Calu3 (cell line): ENCODE measurements at places on chromosomes 5 and 9. TPM values are rescaled to one million over a fixed set of nuclear protein-coding genes. Genes with fewer than 3 reads are reported as not detected.
A peak's percentile ranks its signal among the peaks of the same experiment; 100 is the strongest.

TEX48 gene
- total RNA-seq = not detected in 2 replicates

DNA sequence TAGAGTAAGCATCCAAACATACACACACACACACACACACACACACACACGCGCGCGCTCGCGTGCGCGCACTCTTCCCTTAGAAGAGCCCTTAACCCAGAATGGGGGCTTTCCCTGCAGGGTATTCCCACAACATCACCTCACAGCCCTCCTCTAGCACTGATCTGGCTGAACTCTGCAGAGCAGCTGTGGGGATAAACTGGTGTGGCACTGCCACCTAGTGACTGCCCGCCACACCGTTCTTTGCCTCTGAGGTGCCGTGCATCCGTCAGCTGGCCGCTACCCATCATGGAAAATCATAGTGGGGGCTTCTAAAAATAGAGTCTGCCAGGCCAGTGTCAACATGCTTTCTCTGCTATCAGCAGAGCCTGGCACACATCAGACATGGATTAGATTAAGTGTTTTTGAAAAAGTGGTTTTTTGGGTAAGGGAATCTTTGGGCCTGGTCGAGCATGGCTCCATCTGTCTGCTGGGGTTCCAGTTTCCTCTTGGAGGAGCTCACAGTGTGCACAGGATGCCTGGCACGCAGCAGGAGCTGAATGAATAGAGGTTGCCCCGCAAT is 88.1 kb downstream of the KCNN2 start:
- H3K27ac ChIP-seq = no peak overlapping the region
- no peaks in the 10 kb centered on the region for H3K36me3 ChIP-seq
- peak; percentile 78 for DNase-seq
- H3K4me3 ChIP-seq = no peak overlapping the region

- H3K36me3 ChIP-seq = peaks cover 6% of the 10 kb centered on the region
- H3K4me3 ChIP-seq = no peak overlapping the region
- no peak for DNase-seq
- H3K4me1 ChIP-seq = no peaks in the 10 kb centered on the region
- H3K27me3 ChIP-seq = no peaks in the 10 kb centered on the region
Measured at GRCh38 chr9:123138163-123138562, 104.7 kb downstream of the GPR21 start.

- H3K27ac ChIP-seq = no peak overlapping the region
- H3K27me3 ChIP-seq = peaks cover 17% of the 10 kb centered on the region
- H3K4me3 ChIP-seq = no peak overlapping the region
- no peak for DNase-seq
- H3K4me1 ChIP-seq = no peaks in the 10 kb centered on the region
- no peaks in the 10 kb centered on the region for H3K36me3 ChIP-seq
Measured at GRCh38 chr9:35933550-35934067, 24.3 kb downstream of the SPAAR start.

GRCh38 chr5:44257221-44257620 is 132.0 kb downstream of the FGF10 start:
- H3K4me1 ChIP-seq = no peaks in the 10 kb centered on the region
- H3K36me3 ChIP-seq = no peaks in the 10 kb centered on the region
- DNase-seq = no peak
- no peak overlapping the region for H3K4me3 ChIP-seq

DNA sequence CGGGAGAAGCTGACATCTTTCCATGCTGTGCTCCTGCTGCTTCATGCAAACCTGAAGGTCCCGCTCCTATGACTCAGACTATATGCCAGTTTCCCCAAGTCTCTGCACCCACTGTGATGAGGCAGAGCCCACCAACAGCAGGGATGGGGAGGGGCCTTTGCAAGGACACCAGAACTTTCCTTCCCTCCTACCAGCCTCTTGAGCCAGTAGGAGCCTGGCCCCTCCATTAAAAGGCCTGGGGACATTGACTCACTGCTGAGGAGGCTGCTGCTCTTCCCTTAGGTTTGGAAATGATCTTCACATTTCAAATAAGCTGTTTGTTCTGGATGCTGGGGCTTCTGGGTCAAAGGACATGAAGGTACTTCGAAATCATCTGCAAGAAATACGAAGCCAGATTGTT is 26.1 kb upstream of the CTSL start:
- no peaks in the 10 kb centered on the region for H3K27me3 ChIP-seq
- DNase-seq = no peak
- H3K36me3 ChIP-seq = peaks cover 39% of the 10 kb centered on the region
- H3K4me3 ChIP-seq = no peak overlapping the region
